ENCODE measurements at places on chromosomes 12 and 14. TPM values are rescaled to one million over a fixed set of nuclear protein-coding genes. Genes with fewer than 3 reads are reported as not detected.

The SLC6A12 gene
- 21.9 TPM for total RNA-seq

The ARHGEF40 gene
- 37.9 TPM for total RNA-seq

The TEAD4 gene
- 2.7 TPM for total RNA-seq

The POU6F1 gene
- 8.8 TPM for total RNA-seq

DNA sequence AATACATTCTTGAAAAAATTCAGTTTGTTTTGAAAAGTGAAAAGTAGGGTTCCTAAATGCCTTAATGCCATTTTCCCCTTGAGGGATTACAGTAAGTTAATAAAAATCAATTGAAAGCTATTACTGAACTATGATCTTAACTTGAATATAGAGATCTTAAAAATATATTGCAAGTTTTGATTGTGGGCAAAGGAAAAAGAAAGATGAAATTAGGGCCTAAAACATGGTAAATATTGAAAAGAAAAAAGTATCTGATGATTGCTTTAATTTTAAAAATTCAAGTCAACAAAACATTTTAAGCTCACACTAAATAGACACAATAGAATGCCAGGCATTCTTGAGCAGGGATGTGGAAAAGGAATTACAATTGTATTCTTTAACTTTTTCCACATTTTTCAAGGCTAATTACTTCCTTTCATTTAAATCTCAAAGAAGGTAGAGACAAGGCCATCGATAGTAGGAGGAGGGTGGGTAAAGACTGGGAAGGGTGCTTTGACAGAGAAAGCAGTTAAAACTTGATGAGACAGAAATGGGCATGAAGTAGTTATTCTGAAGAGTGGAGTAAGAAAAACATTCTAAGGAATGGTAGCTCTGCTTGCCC lies 294.4 kb downstream of the NELL2 start:
- H3K27me3 ChIP-seq, result no peaks in the 10 kb centered on the region
- H3K27ac ChIP-seq, result no peak overlapping the region
- no peaks in the 10 kb centered on the region for H3K36me3 ChIP-seq
- no peak for DNase-seq
- H3K4me1 ChIP-seq, result no peaks in the 10 kb centered on the region
- H3K4me3 ChIP-seq, result no peak overlapping the region

GRCh38 chr12:83214185-83214584 lies 527.5 kb downstream of the TMTC2 start:
- H3K36me3 ChIP-seq, result no peaks in the 10 kb centered on the region
- no peaks in the 10 kb centered on the region for H3K4me1 ChIP-seq
- H3K27me3 ChIP-seq, result no peaks in the 10 kb centered on the region
- no peak for DNase-seq

DNA sequence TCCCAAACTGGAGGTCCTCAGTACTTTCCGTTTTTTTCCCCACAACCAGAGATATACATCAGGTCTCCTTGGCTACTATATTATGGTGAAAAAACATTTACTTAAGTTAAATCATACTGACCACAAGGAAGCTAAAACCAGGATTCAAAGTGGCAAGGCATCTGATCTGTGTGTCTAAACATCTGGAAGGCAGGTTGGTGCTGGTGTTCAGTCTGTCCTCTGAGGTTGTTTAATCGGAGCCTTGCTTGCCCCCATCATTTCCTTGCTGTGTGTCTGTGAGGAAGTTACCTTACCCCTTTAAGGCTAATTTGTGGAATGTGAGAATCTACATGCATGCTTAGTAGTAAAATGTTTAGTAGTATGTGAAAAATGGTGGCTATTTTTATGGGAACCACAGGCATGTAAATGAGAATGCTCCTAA lies 75.6 kb downstream of the GALNT4 start:
- H3K36me3 ChIP-seq, result no peaks in the 10 kb centered on the region
- H3K27ac ChIP-seq, result no peak overlapping the region
- DNase-seq, result no peak
- H3K27me3 ChIP-seq, result no peaks in the 10 kb centered on the region

GRCh38 chr14:100078997-100079725 lies 13.9 kb downstream of the EVL start:
- H3K36me3 ChIP-seq, result no peaks in the 10 kb centered on the region
- H3K27ac ChIP-seq, result no peak overlapping the region
- DNase-seq, result no peak
- H3K4me1 ChIP-seq, result peaks cover 32% of the 10 kb centered on the region

DNA sequence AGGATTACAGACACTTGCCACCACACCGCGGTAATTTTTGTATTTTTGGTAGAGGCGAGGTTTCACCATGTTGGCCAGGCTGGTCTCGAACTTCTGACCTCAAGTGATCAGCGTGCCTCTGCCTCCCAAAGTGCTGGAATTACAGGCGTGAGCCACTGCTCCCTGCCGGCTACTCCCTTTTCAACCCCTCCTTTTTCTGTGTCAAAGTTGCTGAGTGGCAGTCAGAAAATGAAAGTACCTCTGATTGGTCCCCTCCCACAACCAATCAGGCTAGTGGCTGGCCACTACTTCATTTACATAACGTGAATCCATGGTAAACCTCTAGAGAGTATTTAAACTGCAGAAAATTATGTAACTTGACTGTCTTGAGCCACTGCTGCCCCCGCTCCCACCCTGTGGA lies 5.9 kb downstream of the RESF1 start:
- no peak overlapping the region for H3K4me3 ChIP-seq
- peaks cover 3% of the 10 kb centered on the region for H3K4me1 ChIP-seq
- DNase-seq, result no peak
